ENCODE measurements at places on chromosomes 6 and 20.

DNA sequence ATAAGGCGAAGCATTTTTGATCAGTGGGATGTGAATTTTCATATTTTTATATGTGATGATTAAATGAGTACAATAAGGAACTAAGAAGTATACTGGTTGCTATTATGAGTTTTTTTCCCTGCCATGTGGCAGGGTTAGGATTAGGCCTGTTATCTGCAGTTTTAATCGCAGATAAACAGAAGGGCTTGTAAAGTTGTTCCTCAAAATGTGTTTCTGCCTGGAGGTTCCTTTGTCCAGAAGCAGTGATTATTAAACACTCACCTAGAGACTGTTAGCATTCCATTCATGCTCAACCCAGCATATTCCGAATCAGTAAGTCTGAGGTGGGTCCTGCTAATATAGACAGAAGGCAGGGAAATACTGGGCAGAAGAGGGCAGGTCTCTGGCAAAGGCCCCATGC, 316.0 kb downstream of the CLIC5 start:
- DNase-seq: no peak

DNA sequence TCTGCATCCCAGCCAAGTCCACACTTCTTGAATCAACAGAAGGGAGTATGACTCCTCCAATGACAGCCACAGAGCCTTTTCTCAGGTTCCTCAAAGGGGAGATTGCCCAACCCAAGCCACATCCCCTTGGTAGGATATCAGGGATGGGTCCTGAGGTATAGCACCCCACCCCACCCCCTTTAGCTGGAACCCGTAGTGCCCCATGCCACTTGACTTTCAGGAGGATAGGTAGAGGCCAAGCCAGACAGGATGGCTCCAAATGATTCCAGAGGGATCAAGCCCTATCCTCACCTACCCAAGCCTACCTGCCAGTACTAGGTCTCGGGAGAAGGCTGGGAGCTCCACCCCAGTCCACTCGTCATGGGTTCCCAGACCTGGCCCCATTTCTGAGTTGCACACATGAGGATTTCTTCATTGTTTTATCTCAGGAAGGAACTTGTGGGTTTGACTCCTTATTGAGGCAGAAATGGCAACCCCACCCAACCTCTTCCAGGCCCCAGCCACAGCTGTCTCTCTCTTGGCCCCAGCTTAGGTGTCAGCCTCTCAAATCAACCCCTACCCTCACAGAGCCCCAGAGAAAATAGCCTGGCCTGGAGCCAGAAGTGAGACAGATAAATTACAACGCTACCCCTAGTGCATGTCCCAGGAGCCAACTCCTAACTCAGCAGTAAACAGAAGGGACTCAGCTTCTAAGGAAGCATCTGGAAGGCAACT, 3.6 kb downstream of the CCND3 start:
- DNase-seq: no peak

GRCh38 chr6:72037006-72037405, 150.7 kb downstream of the RIMS1 start:
- DNase-seq: no peak

GRCh38 chr6:134822920-134823709, 126.8 kb downstream of the ALDH8A1 start:
- peak; percentile 43 for DNase-seq

GRCh38 chr6:14787250-14787649, 458.6 kb upstream of the JARID2 start:
- no peak for DNase-seq

GRCh38 chr20:58069796-58070663, 158.4 kb downstream of the ANKRD60 start:
- DNase-seq: no peak
